Osteoblast (primary cell): ENCODE measurements at places on chromosomes 6 and 20. TPM values are rescaled to one million over a fixed set of nuclear protein-coding genes. Genes with fewer than 3 reads are reported as not detected.
A peak's percentile ranks its signal among the peaks of the same experiment; 100 is the strongest.

EBF4 gene
- under 0.01 and 0.29 TPM in 2 replicates for total RNA-seq

CYB5R4 gene
- total RNA-seq = 6.9 and 8.5 TPM in 2 replicates

GRCh38 chr6:106448000-106448426 is 87.5 kb downstream of the CRYBG1 start:
- no peak for DNase-seq

- DNase-seq = no peak
Measured at GRCh38 chr6:82980086-82980485, 85.6 kb downstream of the UBE3D start.

- no peak for DNase-seq
Measured at GRCh38 chr20:54140067-54140466, 33.7 kb downstream of the CYP24A1 start.

GRCh38 chr6:111441678-111442243 is 41.3 kb downstream of the REV3L start:
- no peak for DNase-seq

DNA sequence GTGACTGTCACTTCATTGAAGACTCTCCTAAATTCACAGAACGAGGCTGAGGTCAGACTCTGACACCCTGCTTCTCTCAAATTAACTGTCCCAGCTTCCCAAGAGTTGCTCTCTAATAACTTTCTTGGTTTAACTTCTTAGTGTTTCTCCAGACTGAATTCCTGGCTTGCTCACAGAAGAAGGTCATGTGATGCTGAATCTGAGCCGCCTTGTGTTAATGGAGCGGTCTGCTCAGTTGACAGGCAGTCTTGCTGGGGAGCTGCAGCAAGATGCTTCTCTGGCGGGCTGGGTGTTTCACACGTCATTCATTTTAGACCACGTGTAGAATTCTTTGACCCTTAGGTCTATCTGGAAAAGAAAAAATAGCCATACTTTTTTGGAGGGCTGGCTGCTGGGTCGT is 107.3 kb downstream of the FOXO3 start:
- DNase-seq = peak; percentile 89
